ENCODE measurements at places on chromosomes 5 and 9.

DNA sequence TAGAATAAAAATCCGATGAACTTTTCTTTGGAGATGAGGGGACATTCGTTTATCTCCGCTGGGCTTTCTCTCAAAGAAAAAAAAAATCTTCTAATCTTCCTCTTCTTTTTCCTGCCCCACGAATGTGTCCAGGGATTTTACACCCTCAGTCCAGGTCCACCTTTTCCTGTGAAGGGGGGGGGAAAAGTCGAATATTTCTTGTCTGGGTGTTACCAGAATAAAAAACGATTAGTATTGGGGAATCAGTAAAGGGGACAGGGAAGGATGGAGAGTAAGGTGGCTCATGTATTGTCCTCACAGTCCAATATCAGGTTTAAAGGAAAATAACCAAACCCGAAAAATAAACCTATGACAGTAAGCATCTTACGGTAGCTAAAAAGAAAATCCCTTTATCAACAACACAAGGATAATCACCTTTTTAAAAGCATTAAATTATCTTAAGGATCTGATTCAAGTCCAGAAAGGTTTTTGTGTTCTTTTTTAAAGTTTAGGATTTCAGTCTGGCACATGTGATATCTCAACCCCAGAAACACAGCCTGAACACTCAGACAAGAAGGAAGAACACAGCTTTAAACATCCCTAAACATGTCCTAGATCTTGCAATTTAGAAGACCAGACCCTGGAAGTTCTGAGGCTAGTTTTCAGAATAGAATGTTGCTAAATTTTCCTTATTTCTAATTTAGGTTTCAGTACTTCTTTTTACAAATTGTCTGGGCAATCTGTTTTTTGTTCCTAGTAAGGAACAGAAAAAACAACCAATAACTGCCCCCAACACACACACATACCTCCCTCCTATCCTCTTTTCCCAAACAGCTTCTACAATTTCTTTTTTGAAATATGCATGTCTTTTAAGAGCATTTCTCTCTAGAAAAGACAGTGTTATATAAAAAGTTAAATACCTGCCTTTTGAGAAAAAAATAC, 1.2 kb downstream of the ZNF608 start:
- no peak for DNase-seq

GRCh38 chr5:35306716-35307365, 76.6 kb upstream of the PRLR start:
- no peak for DNase-seq

- no peak for DNase-seq
Measured at GRCh38 chr5:10995891-10996290, 234.9 kb upstream of the DAP start.

DNA sequence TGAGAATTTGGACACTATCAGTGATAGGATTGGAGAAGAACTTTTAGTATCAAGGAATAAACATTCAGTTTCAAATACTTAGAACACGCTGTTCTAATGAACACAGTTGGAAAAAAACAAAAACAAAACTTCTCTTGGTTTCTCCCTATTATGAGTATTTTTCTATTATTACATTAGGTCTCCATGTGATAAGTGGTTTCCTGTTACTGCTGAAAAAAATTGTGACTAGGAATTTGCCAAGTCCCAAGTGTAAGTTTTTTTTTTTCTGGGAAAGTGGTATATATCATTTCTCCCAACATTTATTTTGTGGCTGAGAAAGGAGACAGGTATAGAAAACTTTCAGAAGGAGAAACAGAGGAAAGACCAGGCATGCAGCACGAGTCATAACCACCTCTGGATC, 41.1 kb downstream of the PCSK1 start:
- no peak for DNase-seq

Measured in NCI-H1092 treated with DMSO at 0.1 percent for 48 hours (cell line).